ENCODE measurements at places on chromosomes 2 and 18. TPM values are rescaled to one million over a fixed set of nuclear protein-coding genes. Genes with fewer than 3 reads are reported as not detected.

The EVX2 gene
- total RNA-seq = not detected

- no peak for DNase-seq
These were observed 7.1 kb downstream of the PPP1R1C start for GRCh38 chr2:181992776-181993175.

The ZNF521 gene
- 1.6 TPM for total RNA-seq

The CRYGD gene
- 5.5 TPM for total RNA-seq

- no peak for DNase-seq
These were observed 17.2 kb downstream of the ME2 start for GRCh38 chr18:50896093-50896492.

DNA sequence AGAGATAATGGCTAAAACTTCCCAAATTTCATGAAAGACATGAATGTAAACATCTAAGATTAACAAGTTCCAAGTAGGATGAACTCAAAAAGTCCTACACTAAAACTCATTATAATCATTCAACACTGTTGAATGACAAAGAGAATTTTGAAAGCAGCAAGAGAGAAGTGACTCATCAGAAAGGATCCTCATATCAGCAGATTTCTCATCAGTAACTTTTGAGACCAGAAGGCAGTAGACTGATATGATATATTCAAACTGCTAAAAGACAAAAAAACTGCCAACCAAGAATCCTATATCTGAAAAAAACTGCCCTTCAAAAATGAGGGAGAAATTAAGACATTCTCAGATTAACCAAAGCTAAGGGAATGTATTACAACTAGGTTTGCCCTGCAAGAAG is 130.6 kb upstream of the OTX1 start:
- no peak for DNase-seq

The KLHL41 gene
- not detected for total RNA-seq

GRCh38 chr2:196242131-196242620 is 70.8 kb upstream of the STK17B start:
- no peak for DNase-seq

GRCh38 chr2:223635080-223635479 is 32.9 kb upstream of the SCG2 start:
- no peak for DNase-seq

GRCh38 chr2:38074764-38075506 is 1.0 kb downstream of the CYP1B1 start:
- DNase-seq = peak; percentile 77

DNA sequence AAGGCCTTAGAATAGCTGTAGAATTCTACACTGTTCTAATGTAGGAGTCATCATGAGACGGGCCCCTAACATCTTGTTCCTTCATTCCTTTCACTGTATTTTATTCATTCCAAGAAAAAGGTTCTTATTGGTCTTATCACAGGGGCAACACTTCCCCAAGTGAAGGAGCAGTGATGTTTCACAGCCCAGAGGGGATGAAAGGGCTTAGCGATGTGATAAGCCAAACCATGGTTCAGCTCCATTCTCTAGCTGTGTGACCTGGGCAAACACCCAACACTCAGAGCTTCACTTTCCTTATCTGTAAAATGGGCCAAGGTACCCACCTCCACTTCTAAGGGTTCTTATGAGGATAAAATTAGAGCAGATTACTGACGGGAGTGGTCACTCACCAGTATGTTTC is 25.4 kb upstream of the HS6ST1 start:
- no peak for DNase-seq

GRCh38 chr2:106332054-106332453 is 136.2 kb downstream of the RGPD3 start:
- DNase-seq = no peak

The TFCP2L1 gene
- 1.6 TPM for total RNA-seq

The NBEAL1 gene
- total RNA-seq = 7.6 TPM

- peak; percentile 9 for DNase-seq
These were observed 438.8 kb downstream of the SPAG16 start for GRCh38 chr2:213723041-213723560.

Data from H7 (cell line).